ENCODE measurements at places on chromosomes 2 and 18.
A peak's percentile ranks its signal among the peaks of the same experiment; 100 is the strongest.

- DNase-seq = no peak
Measured at GRCh38 chr2:155060896-155061295, 362.4 kb downstream of the KCNJ3 start.

- no peak for DNase-seq
Measured at GRCh38 chr2:178082408-178083045, 9.9 kb upstream of the PDE11A start.

DNA sequence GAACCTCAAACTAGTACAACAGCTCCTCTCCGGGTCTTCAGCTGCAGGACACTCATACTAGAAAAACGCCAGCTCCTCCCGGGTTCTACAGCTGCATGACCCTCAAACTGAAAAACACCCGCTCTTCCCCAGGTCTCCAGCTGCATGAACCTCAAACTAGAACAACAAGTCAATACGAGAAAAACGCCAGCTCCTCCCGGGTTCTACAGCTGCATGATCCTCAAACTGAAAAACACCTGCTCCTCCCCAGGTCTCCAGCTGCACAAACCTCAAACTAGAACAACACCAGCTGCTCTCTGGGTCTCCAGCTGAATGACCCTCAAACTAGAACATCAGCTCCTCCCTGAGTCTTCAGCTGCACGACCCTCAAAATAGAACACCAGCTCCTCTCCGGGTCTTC, 315.0 kb upstream of the TFPI start:
- DNase-seq = no peak

DNA sequence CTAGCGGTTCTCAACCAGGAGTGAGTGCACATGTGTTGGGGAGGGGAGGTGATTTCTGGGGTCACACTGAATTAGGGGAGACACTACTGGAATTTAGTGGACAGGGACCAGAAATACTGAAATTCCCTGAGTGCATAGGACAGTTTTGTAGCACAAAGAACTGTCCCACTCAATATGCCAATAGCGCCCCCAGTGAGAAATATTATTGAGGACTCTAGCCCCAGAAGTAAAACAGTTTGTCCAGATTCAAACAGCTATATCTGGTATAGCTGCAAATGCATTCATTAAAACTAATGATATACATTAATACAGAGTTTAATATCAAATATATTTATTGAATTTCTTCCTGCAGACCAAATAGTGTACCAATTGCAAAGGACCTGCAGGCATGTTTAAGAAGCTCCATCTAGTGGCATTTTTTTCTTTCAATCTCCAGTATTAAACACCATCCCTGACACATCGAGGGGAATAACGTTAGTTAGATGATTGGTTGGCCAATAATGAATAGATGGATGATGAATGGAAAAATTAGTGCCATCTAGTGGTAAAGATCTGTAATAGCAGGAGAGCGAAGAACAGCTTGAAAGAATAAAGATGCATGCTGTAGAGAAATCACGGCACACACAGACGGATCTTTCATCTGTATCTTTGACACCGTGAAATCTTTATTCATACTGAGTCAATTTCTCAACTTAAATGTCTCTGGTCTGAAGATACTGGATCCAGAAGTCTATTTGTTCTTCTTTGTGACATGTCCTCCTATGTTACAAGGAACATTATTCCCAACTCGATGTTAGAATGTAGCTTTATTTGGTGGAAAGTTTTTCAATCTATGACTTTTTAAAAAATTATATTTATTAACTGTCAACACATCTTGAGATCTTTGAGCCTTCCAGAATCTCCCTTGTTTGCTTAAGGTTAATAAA, 62.5 kb downstream of the DHRS9 start:
- peak; percentile 73 for DNase-seq

DNA sequence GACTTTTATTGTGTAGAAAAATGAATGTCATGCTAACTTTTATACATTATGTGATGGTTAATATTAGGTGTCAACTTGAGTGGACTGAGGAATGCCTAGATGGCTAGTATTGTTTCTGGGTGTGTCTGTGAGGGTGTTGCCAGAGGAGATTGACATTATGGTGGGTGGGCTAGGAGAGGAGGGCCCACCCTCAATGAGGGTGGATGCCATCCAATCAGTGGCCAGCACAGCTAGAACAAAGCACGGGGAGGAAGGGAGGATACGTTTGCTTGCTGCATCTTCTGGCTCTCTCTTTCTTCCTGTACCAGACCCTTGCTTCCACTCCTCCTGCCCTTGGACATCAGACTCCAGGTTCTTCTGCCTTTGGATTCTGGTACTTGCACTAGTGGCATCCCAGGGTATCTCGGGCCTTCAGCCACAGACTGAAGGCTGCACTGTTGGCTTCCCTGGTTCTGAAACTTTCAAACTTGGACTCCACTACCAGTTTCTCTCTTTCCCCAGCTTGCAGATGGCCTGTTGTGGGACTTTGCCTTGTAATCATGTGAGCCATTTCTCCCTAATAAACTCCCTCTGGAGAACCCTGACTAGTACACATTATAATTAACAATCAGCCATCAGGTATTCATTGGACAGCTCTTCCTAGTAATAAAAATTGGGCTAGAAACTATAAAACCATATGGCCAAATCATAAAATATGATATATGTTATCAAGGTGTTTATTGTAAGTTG, 31.7 kb upstream of the ZCCHC2 start:
- no peak for DNase-seq

DNA sequence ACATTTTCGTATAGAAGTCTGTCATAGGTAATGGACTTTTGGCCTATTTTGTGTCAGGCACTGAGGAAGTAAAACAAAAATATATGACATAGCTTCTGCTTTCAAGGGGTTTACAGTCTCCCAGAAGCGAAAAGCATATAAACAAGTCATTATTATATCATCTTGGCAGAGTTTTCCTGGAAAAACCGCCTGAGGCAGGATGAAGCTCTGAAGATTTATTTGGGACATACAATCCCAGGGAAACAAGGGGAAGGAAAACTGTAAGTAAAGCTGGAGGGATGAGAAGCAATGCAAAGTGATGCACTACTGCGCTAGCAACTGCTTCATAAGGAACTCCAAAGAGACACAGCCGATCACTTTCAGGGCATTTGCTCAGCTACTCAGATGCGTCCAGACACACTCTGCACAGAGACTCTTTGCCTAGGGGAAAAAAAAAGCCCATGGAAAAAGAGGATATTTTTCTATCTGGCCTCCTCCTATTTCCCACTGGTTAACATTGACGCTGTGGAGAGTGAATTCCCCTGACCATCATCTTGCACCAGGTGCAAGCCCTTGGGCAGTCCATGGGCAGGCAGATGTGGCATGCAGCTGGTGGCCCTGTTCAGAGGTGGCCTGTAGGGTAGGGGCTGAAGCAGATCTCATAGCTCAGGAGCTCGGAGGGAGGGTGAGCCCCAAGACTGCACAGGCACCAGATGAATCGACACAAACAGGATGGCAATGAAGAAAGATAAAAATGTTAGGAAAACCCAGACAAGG, 158.1 kb downstream of the METTL4 start:
- DNase-seq = no peak

All from COLO829 (cell line).